ENCODE measurements at places on chromosomes 5 and 9. TPM values are rescaled to one million over a fixed set of nuclear protein-coding genes. Genes with fewer than 3 reads are reported as not detected.

DNA sequence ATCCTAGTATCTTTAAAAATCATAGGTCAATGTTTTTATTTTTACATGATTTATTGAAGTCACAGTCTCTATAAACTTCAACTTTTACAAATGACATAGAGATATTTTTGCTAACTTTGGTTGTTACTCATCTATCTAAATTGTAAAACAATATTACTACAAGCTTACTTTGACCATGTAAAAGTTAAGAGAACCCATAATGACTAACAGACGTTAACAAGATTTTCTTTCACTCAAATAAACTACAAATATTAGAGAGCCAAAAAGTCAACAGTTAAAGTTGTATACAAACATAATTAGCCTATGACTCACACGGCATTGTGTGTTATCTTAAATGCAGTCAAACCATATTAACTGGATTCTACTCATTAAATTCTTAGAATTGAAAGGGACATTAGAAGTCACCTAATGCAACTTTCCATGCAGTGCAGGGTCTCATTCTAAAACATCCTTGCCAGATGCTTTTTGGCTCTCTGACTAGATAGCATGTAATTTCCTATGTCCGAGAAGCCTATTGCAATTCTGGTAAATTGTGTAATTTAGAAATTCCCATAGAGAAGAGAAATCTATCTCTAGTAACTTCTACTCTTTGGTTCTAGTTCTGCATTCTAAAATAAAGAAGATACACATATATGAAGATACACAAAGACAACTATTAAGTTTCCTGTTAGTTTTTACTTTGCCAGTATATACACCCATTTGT, 42.2 kb upstream of the UGT3A2 start:
- H3K27me3 ChIP-seq, result no peaks in the 10 kb centered on the region
- no peak overlapping the region for H3K27ac ChIP-seq
- no peaks in the 10 kb centered on the region for H3K36me3 ChIP-seq
- H3K4me3 ChIP-seq, result no peak overlapping the region

DNA sequence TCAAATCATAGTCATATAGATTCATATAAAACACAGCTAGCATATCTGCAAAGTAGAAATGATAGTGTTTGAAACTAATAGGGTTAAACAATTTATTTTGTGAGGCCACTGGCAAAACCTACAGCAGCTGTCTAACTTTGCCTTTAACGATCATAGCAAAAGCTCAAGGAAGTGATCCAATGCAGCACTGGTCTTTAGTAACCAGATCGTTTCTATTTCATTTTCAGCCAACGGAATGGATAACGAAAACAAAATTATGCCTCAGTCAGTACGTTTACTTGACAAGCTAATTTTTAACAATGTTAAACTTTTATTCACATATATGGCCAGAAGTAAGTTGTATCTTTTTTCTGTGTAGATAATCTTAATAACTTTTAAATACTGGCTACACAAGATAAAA, 17.7 kb downstream of the MLLT3 start:
- peaks cover 19% of the 10 kb centered on the region for H3K4me1 ChIP-seq
- no peaks in the 10 kb centered on the region for H3K27me3 ChIP-seq
- peak overlapping the region; percentile 45 for H3K4me3 ChIP-seq
- no peak for DNase-seq

Gene CCDC69
- 77.3 TPM for total RNA-seq

Gene PCDHB10
- not detected for total RNA-seq

DNA sequence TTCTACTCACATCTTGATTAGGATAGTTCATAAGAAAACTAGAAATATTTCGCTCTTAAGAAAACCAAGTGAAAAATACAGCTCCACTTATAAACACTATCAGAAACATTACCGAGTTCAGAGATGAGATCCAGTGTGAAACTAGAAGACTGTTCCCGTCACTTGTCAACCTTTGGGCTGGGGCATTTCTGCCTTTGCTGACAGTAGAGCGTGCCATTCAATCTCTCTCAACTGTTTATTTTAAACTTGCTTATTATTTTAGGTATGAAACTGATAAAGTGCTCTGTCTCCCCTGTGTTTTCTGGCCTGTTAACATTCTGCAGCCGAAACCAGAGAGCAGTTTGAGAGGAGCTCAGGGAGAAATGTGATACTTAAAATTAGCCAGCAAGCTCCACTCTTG, 16.7 kb downstream of the MRRF start:
- H3K4me3 ChIP-seq, result no peak overlapping the region
- no peak for DNase-seq
- H3K36me3 ChIP-seq, result peaks cover 6% of the 10 kb centered on the region
- no peaks in the 10 kb centered on the region for H3K4me1 ChIP-seq
- no peak overlapping the region for H3K27ac ChIP-seq

GRCh38 chr9:71929223-71929622, 17.8 kb downstream of the C9orf85 start:
- no peaks in the 10 kb centered on the region for H3K4me1 ChIP-seq
- DNase-seq, result no peak
- no peaks in the 10 kb centered on the region for H3K27me3 ChIP-seq
- H3K4me3 ChIP-seq, result no peak overlapping the region

Data from GM12878 (cell line).